ENCODE measurements at places on chromosomes 4 and X. TPM values are rescaled to one million over a fixed set of nuclear protein-coding genes. Genes with fewer than 3 reads are reported as not detected.

The CDKL2 gene
- total RNA-seq: 0.88 TPM

The GLRA3 gene
- total RNA-seq: not detected

The HTR2C gene
- not detected for total RNA-seq

The UGT2B15 gene
- not detected for total RNA-seq

The SCRG1 gene
- 8.3 TPM for total RNA-seq

The PABPC1L2B gene
- not detected for total RNA-seq

The BDH2 gene
- 45.4 TPM for total RNA-seq

The CDKL5 gene
- total RNA-seq: 5.0 TPM

The KIT gene
- 1.5 TPM for total RNA-seq

The RAB9A gene
- 29.4 TPM for total RNA-seq

The RHOXF1 gene
- not detected for total RNA-seq

The ZNF157 gene
- total RNA-seq: 0.09 TPM

The TMEM271 gene
- not detected for total RNA-seq

The FREM3 gene
- total RNA-seq: not detected

The DDX53 gene
- not detected for total RNA-seq

The SLC9B1 gene
- 0.89 TPM for total RNA-seq

The SULT1E1 gene
- total RNA-seq: 9.2 TPM

The RPL34 gene
- total RNA-seq: 608 TPM

The PAGE1 gene
- total RNA-seq: not detected

The PDE5A gene
- 25.5 TPM for total RNA-seq

The VCX3A gene
- total RNA-seq: not detected

The GUCY1B1 gene
- total RNA-seq: 4.9 TPM

The L1CAM gene
- total RNA-seq: 0.59 TPM

The SLC2A9 gene
- total RNA-seq: 2.7 TPM

The FMR1NB gene
- not detected for total RNA-seq

The FAM9B gene
- not detected for total RNA-seq

The ZNF732 gene
- 0.32 TPM for total RNA-seq

The TCP11X2 gene
- not detected for total RNA-seq

The OR13H1 gene
- not detected for total RNA-seq

The AKAP14 gene
- not detected for total RNA-seq

The MTTP gene
- 0.30 TPM for total RNA-seq

The GAGE12E gene
- total RNA-seq: not detected

The H2BW2 gene
- not detected for total RNA-seq

The RAI2 gene
- total RNA-seq: not detected

The GPR119 gene
- not detected for total RNA-seq
